Spleen (tissue), 13 donors: ENCODE measurements at places on chromosomes 1 and 21. TPM values are rescaled to one million over a fixed set of nuclear protein-coding genes. Genes with fewer than 3 reads are reported as not detected.

GRCh38 chr21:37064841-37065240, 8.0 kb downstream of the PIGP start:
- H3K4me3 ChIP-seq: no peak overlapping the region
- peaks cover 51% of the 10 kb centered on the region for H3K36me3 ChIP-seq
- H3K4me1 ChIP-seq: no peaks in the 10 kb centered on the region
- no peaks in the 10 kb centered on the region for H3K27me3 ChIP-seq

GRCh38 chr1:243558576-243558975, 291.5 kb downstream of the AKT3 start:
- no peak for DNase-seq
- no peaks in the 10 kb centered on the region for H3K36me3 ChIP-seq
- no peaks in the 10 kb centered on the region for H3K4me1 ChIP-seq
- no peaks in the 10 kb centered on the region for H3K27me3 ChIP-seq
- H3K4me3 ChIP-seq: no peak overlapping the region

DNA sequence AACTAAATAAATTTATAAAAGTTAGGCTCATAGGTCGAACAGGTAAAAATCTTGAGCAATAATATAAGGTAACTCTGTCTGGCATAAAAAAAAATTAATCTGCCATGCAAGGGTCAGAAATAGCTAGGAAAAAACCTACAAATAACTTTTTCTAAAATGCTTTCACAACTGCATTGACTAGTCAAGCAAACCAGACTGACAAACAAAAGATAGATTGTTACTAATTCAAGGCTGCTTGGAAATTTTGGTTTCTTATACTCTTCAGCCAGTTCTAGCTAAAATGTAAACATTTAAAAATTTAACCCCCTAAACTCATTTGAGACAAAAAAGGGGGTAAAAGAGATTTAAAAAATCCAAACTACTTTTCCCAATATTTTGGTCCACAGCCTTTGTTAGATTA, 40.8 kb downstream of the S100A10 start:
- no peaks in the 10 kb centered on the region for H3K4me1 ChIP-seq
- no peak overlapping the region for H3K27ac ChIP-seq
- H3K27me3 ChIP-seq: no peaks in the 10 kb centered on the region
- no peak for DNase-seq
- no peaks in the 10 kb centered on the region for H3K36me3 ChIP-seq

GRCh38 chr1:209755926-209756614, at the start of gene TRAF3IP3:
Gene TRAF3IP3 (plus strand): TSS chr1:209756053. CDS start chr1:209760040, 3,987 bp downstream.
- DNase-seq: peak; percentile 92
- H3K36me3 ChIP-seq: peaks cover 25% of the 10 kb centered on the region

DNA sequence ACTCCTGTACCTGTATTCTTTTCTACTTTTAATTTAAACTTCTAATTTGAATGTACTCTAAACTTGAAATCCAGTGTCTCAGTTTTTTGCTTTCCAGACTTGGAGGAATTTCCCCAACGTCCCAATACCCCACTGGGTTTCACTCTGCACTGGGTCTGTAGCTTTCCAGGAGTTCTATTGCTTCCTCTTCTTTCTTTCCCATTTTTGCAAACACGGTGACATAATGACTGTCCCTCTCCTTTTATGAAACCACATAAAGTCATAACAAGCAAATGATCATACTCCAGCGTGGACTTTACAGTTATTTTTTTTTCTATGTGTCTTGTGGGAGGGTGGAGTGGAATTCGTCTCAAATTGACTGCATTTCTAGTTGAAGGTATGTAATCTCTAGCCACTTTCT, 97.1 kb downstream of the FASLG start:
- H3K36me3 ChIP-seq: no peaks in the 10 kb centered on the region
- H3K4me3 ChIP-seq: no peak overlapping the region
- H3K4me1 ChIP-seq: no peaks in the 10 kb centered on the region
- no peak for DNase-seq
- H3K27ac ChIP-seq: no peak overlapping the region

DNA sequence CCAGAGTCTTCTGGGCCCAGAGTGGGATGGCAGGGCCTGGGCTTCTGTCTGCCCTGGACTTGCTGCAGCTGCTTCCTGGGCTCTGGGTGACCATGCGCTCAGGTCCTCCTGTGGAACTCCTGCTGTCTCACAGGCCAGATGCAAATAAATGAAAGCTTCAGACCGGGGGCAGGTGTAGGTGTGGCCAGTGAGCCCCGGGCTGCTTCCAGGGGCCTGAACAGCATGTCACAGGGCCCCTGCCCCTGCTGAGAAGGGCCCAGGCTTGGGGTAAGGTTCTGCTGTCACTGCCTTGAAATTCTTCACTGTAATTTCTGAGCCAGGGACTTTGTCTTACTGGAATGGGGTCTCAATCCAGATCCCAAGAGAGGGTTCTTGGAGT, 2.5 kb upstream of the PKNOX1 start:
- DNase-seq: peak; percentile 67
- H3K27me3 ChIP-seq: no peaks in the 10 kb centered on the region
- H3K4me1 ChIP-seq: peaks cover 33% of the 10 kb centered on the region

GRCh38 chr21:33127154-33127867, 57.4 kb downstream of the OLIG1 start:
- peaks cover 57% of the 10 kb centered on the region for H3K27me3 ChIP-seq
- H3K27ac ChIP-seq: no peak overlapping the region
- H3K4me3 ChIP-seq: no peak overlapping the region
- peak; percentile 84 for DNase-seq

GRCh38 chr1:33261344-33261743, 5.1 kb downstream of the ZNF362 start:
- no peak overlapping the region for H3K4me3 ChIP-seq
- no peaks in the 10 kb centered on the region for H3K27me3 ChIP-seq
- H3K4me1 ChIP-seq: peaks cover 87% of the 10 kb centered on the region

DNA sequence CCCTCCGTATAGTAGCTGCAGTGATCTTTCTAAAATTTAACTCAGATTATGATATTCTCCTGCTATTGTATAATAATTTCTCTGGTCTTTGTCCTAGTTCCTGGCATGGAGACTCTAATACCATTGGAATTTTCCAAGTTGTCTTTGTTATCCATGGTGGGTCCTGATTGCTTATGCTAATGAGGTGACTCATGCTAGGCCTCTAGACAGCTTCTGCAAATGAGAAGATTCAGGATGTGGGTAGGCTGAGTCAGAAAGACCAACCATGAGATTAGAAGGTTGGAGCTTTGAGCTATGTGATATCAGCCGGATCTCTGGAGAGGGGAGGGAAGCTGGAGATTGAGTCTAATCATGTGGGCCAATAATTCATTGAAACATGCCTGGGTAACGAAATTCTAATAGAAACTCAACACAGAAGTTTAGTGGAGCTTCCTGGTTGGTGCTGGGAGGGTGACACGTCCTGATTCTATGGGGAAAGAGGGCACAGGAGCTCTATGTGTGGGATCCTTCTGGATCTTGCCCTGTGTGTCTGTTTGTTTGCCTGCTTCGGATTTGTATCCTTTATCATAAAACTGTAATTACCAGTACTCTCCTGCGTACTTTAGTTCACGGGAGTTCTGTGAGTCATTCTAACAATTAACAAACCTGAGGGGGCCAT, 73.2 kb upstream of the CNIH3 start:
- H3K4me3 ChIP-seq: no peak overlapping the region
- H3K27ac ChIP-seq: no peak overlapping the region
- H3K27me3 ChIP-seq: no peaks in the 10 kb centered on the region
- no peaks in the 10 kb centered on the region for H3K4me1 ChIP-seq
- H3K36me3 ChIP-seq: no peaks in the 10 kb centered on the region

- H3K4me1 ChIP-seq: no peaks in the 10 kb centered on the region
- H3K4me3 ChIP-seq: no peak overlapping the region
- no peak overlapping the region for H3K27ac ChIP-seq
Observed at GRCh38 chr1:233671286-233671685, 57.4 kb downstream of the KCNK1 start.

DNA sequence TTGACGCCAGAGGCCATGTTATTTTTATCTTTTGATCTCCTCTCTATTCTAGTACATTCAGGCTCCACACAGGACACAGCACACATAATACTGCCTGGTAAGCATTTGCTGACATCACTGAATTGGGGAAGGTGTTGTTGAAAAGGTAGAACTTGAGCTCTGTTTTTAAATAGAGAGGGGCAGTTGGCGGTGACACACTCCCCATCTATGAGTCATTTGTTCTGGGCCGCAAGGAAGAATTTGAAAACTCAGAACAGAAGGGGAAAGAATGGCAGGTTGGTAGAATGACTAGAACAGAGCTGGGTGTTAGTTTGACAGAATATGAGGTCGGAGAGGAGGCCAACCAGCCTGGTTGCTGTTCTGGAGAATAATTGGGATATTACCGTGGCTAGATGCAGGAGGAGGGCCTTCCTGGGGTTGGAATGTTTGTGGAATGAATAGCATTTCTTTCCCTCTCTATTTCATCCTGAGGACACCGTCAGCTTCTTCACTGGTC, 52.1 kb upstream of the ERRFI1 start:
- H3K27ac ChIP-seq: no peak overlapping the region
- no peaks in the 10 kb centered on the region for H3K36me3 ChIP-seq
- DNase-seq: no peak
- no peak overlapping the region for H3K4me3 ChIP-seq
- H3K4me1 ChIP-seq: peaks cover 14% of the 10 kb centered on the region
- H3K27me3 ChIP-seq: no peaks in the 10 kb centered on the region

DNA sequence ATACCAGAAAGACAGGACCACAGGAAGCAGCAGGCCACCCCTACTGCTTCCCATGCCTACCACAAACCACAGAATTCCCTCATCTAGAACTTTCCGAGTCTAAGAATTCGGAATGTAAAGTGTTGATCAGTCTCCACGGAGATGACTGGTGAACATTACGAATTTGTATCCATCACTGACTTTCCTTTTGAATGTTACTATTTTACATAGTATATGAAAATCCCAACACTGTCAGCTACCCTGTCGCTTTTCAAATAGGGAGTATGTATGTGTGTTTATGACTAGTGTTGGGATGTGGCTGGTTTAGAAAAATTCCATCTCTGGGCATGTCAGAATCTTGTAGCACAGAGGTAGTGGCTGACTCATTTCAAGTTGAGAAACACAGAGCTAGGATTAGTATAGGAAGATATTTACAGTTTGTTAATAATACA, 118.2 kb downstream of the COQ8A start:
- H3K27me3 ChIP-seq: no peaks in the 10 kb centered on the region
- H3K36me3 ChIP-seq: no peaks in the 10 kb centered on the region
- no peaks in the 10 kb centered on the region for H3K4me1 ChIP-seq
- no peak for DNase-seq
- no peak overlapping the region for H3K4me3 ChIP-seq

DNA sequence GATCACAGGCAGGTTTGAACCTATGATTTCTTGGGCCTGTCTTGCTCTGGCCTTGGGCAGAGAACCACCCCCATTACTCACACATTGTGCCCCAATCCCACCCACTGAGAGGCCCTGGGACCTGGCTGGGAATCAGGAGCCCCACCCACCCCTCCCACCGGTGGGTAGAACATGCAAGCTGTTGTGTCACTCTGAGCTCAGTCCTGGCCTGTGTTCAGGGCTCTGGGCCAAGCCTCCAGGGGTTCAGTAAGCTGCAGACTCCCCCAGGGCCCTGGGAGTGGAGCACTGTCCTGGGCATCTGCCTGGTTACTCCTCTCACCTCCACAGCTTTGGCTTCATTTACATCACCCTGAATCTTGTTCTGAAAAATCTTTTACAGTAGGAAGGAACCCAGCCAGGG, 270.5 kb downstream of the RRAGC start:
- no peaks in the 10 kb centered on the region for H3K27me3 ChIP-seq
- no peak overlapping the region for H3K4me3 ChIP-seq
- no peaks in the 10 kb centered on the region for H3K4me1 ChIP-seq
- no peak overlapping the region for H3K27ac ChIP-seq

DNA sequence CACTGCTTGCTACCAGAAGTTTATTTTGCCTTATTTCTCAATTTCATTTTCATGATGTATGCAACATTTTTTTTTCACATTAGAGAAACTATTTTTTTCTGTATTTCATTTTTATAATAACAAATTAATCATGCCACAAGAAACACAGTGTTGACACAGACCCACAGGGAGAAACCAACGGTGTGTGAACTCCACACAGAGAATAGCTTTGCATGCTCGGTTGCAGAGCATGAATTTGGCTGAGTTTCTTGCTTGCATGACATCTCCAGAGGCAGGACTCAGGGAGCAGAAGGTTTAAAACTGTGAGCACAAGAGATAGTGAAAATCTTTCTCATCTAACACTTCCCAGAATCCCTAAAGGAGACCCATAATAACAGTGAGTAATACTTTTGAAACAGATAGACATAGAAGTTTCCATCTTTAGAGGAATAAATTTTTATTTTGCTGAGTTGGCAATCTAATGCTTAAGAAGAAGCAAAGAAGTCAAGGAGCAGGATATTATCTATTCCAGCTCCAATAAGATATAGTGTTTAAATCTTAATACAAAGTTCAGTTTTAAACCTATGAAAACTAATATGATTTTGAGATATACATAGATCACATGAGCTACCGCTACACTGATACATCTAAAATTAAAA, 890.9 kb downstream of the MRPL39 start:
- H3K27me3 ChIP-seq: no peaks in the 10 kb centered on the region
- H3K4me3 ChIP-seq: no peak overlapping the region
- H3K27ac ChIP-seq: no peak overlapping the region
- DNase-seq: no peak
- H3K4me1 ChIP-seq: no peaks in the 10 kb centered on the region
- no peaks in the 10 kb centered on the region for H3K36me3 ChIP-seq

DNA sequence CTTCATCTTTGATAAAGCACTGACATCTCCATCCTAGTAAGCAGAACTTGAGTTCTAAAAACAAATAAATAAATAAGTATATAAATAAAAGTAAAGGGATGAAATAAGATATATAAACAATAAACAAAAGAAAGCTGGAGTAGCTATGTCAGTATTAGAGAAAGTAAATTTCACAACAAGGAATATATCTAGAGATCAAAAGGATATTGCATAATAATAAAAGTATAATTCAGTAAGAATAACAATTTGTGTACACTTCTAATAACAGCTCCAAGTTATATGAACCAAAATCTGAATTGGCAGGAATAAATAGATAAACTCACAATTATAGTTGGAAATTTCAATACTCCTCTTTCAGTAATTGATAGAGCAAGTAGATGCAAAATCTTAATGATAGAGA, 9.8 kb upstream of the CENPF start:
- H3K27me3 ChIP-seq: no peaks in the 10 kb centered on the region
- no peaks in the 10 kb centered on the region for H3K4me1 ChIP-seq
- no peaks in the 10 kb centered on the region for H3K36me3 ChIP-seq
- no peak overlapping the region for H3K27ac ChIP-seq
- H3K4me3 ChIP-seq: no peak overlapping the region

Gene DIO1
- not detected for total RNA-seq

Gene FCRL6
- 20.1 TPM for total RNA-seq

Gene RSPH1
- not detected for total RNA-seq

Gene SLC37A1
- 24.5 TPM for total RNA-seq

Gene S100A7
- not detected for total RNA-seq

Gene TRIM58
- total RNA-seq: 22.8 TPM

Gene ZFP69
- 3.8 TPM for total RNA-seq

Gene TMEM200B
- total RNA-seq: 3.2 TPM

Gene CRABP2
- 3.6 TPM for total RNA-seq
